Cardiac septum (tissue), 1 donor: ENCODE measurements at places on chromosomes 7 and 10. TPM values are rescaled to one million over a fixed set of nuclear protein-coding genes. Genes with fewer than 3 reads are reported as not detected.

DNA sequence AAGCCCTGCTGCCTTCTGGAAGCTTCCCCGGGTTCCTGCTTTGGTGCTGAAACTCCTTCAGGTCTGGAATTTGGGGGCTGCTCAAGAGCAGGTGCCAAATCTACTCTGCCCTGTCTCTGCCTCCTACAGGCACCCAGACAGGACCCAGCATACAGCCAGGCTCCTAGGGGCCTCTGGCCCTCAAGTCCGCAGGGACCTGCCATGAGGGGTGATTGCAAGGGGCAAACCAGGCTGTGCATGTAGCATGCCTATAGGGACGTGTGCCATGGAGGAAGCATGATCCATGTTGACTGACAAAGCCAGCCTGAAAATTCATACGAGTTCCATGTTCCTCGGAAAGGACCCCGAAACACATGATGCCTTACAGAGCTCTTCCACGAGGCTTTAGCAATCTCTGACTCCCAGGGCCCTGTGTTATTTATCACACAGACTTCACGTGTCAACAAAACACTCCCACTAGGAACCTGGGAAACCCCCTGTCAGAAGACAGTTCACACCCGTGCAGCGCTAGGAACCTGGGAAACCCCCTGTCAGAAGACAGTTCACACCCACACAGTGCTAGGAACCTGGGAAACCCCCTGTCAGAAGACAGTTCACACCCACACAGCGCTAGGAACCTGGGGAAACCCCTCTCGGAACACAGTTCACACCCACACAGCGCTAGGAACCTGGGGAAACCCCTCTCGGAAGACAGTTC, 75.3 kb upstream of the DNAAF5 start:
- no peak for DNase-seq

The AASS gene
- total RNA-seq: 20.6 TPM

The UPK3B gene
- total RNA-seq: 0.38 TPM

GRCh38 chr10:48748573-48748972, 63.9 kb downstream of the WDFY4 start:
- DNase-seq: no peak

DNA sequence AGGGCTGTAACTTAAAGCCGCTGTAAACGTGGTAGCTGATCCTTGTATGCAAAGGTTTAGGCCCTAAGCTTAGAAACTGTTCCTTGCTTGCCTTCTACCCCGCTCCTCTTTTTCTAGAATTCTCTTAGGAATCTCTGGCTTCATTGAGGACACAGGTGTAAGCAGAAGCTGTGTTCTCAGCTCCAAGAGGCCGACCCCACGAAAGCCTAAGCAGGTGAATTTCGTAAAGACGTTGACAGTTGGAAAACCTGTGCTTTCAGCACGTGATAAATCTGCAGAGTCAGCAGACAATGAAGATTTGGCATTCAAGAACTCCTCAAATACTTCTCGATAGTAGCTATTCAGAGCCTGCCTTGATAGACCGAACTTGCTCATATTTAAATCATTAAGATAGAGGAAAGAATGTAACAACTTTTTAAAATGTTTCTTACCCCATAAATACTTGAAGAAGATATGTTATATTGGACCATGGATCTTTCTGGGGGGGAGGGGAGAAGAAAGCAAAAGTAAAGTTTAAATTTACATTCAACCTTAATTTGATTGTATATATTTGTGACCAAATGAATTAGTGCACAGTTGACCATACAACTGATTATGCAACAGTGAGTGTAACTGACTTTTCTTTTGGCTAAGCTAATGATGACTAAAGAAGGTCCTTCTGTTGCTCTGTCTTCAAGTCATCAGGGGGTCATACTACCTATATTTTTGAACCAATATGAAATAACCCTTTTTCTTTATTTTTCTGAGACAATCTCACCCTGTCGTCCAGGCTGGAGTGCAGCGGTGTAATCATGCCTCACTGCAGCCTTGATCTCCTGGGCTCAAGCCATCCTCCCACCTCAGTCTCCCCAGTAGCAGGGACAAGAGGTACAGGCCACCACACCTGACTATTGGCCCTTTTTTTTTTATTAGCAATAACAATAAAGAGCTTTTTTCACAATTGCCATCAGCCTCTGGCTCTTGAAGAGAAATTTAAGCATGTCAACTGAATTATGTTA, 1.2 kb upstream of the GDI2 start:
- no peak for DNase-seq

The CCNY gene
- total RNA-seq: 83.4 TPM

DNA sequence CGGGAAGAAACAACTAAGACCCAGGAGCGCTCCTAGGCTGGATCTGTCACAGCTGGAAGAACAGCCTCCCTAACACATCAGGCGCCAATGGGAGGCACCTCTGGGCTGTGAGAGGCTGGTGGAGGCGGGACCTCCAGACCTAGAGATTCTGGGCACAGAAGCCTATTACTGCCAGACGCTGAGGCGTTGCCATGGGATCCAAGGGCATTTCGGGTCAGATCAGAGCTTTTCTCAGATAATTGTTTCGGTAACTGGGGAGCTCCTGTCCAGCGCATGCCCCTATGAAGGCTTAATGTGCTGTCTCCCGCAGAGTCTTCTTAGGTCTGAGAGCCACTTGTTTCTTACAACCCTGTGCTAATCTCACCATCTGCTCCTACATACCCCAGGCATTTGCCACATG, 339.2 kb downstream of the ZNF716 start:
- no peak for DNase-seq

The SORCS3 gene
- not detected for total RNA-seq

The TRPV5 gene
- not detected for total RNA-seq

DNA sequence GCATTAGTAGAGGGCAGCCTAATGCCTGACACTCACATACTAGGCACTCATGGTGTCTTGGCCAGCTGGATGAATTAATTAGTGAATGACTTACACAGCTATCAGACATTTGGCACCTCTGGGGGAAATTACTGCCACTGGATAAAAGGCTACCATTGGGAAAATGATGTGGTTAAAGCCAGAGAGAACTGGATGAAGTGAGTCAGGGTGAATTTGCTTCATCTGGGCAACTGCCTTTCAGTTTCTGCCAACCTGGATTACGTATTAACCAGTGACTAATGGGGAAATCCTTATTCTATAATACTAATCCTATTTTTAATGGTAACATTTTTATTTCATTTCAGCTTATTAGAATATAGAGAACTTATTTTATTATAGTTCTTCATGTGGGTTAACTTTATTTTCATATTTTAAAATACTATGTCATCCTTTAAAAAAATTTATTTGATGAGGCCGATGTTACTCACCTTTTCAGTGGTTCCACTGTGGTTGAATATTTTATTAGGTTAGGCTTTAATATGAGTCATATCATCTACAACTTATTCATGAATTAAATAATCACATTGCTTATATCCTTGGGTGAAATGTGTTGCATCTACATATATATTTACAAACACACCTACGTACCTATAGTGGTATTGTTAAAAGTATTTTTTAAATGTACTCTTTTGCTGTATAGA, 85.6 kb upstream of the CAPZA2 start:
- DNase-seq: no peak

The PRRT4 gene
- 2.4 TPM for total RNA-seq

DNA sequence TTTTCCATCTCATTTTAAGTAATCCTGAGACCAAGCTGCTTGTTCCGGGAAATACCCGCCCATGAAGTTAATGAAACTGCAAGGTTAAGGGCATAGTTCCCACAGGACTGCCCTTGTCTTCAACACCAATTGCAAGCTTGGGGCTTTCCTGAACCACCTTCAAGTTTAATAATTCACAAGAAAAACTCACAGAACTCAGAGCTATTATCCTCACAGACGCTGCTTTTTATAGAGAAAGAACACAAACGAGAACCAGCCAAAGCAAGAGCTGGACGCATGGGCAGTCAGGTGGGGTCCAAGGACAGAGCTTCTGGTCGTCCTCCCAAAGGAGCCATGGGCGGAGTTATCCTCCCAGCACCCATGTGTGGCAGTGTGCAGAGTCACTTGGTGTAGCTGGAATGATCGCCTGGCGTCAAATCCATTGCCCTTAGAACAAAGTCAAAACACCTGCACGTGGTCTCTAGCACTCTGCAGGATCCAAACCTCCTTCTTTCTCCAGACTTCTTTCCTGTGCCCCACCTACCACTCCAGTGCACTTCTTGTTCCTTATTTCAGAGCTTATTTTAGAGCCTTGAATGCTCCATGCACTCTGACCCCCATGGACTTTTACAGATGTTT, 56.7 kb downstream of the SNX10 start:
- no peak for DNase-seq

DNA sequence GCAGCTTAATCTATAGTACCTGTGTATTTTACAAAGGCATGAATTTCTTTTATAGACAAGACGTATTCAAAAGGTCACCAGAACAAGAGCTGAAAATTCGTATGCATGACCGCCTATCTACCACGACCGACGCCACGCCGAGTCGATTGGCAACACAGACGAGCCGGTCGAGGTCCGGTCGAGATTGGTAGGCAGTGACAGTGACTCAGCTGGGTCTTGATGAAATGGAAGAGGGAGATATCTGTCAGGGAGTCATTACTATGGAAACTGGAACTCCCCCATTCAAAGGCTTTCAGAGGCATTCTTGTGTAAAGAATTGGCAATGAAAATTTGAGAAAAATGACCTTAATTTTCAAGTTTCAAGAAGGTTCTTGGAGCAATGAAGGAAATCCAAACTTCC, 2.1 kb downstream of the ATP5MK start:
- DNase-seq: no peak

The C10orf143 gene
- total RNA-seq: 2.6 TPM

DNA sequence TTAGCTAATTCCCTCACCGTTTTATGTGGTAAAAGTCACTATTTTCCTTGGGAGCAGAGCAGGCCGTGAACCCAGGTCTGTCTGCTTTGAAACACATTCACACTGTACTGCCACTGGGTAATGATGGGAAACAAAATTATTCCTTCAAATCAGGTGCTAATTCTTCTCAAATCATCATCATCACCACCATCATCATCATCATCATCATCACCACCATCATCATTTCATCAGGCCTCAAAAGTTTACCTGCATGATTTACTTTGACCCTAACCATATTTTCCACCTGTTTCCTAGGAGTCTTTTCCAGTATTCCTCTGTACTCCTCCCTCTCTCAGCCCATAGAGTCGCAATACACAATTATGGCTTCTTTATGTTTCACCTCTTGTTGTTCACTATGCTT, 220.5 kb downstream of the GLI3 start:
- no peak for DNase-seq

The ANKRD2 gene
- total RNA-seq: 138 TPM

DNA sequence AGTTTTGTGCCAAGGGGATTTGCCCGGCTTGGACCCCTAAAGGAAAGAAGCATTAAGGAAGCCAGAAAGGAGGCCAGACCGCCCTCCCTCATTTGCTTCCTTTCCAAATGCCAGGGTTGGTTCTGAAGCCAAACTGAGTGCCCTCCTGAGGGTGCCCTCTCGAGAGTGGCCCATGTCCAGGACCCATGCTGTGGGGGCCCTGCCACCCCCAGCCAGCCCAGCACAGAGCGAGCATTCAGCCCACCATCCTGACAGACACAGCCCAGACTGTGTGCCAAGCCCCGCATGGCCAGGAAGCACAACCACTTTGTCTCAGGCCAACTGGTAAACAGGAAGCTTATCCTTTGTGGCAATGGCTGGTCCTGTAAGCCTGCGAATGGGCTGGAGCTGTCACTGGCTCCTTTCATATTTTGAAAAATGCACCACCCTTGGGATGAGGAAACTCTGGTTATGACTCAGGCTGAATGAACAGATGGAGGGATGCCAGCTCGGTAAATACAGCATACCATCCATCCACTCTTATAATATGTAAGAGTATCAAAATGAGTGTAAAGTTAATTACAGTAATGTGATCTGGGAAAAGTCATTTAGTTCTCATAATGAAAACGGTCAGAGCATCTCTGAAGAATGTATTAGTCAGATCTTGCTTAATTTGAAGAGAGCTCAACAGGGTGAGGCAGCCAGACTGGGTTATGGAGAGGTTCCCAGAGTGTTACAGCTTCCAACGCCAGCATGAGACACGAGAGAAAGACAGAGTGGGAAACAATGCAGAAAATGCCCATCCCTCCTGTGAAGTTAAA, 65.0 kb downstream of the STK17A start:
- DNase-seq: peak; percentile 78

GRCh38 chr7:134618756-134619530, 27.7 kb upstream of the BPGM start:
- DNase-seq: no peak

GRCh38 chr7:82264783-82265305, 178.7 kb downstream of the CACNA2D1 start:
- DNase-seq: no peak

GRCh38 chr10:132705173-132705572, 80.8 kb downstream of the NKX6-2 start:
- DNase-seq: peak; percentile 74

DNA sequence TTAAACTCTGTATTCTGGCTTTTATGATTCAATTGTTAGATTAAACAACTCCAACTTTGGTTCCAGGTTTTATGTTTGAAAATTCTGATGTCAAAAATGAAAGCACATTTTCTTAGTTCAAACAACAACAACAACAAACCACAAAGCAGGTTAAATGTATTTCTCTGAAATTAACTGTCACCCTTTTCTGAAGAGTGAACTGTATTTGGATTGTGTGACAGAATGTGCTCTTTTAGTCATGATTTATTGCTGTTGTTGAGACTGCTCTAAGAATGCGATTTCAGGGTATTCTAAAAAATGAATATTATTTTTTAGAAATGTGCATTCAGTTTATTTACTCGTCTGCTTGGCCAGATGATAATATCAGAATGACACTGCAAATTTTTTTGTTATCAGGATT, 144.1 kb downstream of the GNAI1 start:
- no peak for DNase-seq

- DNase-seq: no peak
These were observed 6.3 kb upstream of the UNCX start for GRCh38 chr7:1226186-1226901.

GRCh38 chr7:79790656-79791262, 337.3 kb upstream of the MAGI2 start:
- no peak for DNase-seq

GRCh38 chr10:43039624-43040481, 37.0 kb upstream of the RET start:
- DNase-seq: peak; percentile 66

The CLDN3 gene
- not detected for total RNA-seq

The CNOT4 gene
- total RNA-seq: 26.5 TPM

GRCh38 chr7:36040679-36041078, 112.4 kb upstream of the EEPD1 start:
- no peak for DNase-seq

DNA sequence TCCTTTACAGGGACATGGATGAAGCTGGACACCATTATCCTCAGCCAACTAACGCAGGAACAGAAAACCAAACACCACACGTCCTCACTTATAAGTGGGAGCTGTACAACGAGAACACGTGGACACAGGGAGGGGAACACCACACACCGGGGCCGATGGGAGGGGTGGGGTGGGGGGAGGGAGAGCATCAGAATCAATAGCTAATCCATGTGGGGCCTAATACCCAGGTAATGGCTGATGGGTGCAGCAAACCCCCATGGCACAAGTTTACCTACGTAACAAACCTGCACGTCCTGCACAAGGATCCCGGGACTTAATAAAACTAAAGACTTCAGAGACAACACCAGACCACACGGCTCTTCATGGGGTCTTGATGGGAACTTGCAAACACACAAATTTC, 82.2 kb upstream of the DIP2C start:
- no peak for DNase-seq

The PTPRE gene
- total RNA-seq: 51.1 TPM

The CYP3A5 gene
- total RNA-seq: 0.13 TPM

GRCh38 chr7:25944777-25945515, 207.1 kb upstream of the NFE2L3 start:
- no peak for DNase-seq
